Activated CD4-positive, alpha-beta memory T cell treated with anti-CD3 and anti-CD28 coated beads for 36 hours (primary cell): ENCODE measurements at places on chromosomes 12 and 14. TPM values are rescaled to one million over a fixed set of nuclear protein-coding genes. Genes with fewer than 3 reads are reported as not detected.

DNA sequence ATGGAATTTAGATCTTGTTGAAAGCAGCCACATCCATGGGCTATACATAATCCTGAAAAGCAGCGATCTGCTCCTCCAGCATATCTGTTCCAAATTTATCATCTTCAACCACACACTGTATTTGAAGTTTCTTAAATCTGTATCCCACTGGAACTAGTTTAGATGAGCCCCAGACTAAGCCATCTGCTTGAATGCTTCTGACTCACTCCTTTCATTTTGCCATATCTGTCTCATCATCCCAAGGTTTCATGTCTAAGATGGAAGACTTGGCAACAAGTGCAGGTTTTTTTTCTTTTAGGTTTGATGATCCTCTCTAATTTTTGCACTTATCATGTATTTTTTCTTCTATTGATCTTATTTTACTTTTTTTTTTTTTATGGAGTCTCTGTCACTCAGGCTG, 54.4 kb upstream of the TMEM263 start:
- DNase-seq, result no peak
- no peaks in the 10 kb centered on the region for H3K36me3 ChIP-seq
- H3K4me1 ChIP-seq, result no peaks in the 10 kb centered on the region
- no peak overlapping the region for H3K4me3 ChIP-seq
- no peak overlapping the region for H3K27ac ChIP-seq

- no peak for DNase-seq
- H3K27me3 ChIP-seq, result peaks cover 2% of the 10 kb centered on the region
- H3K36me3 ChIP-seq, result no peaks in the 10 kb centered on the region
- H3K4me1 ChIP-seq, result no peaks in the 10 kb centered on the region
Observed at GRCh38 chr12:128259556-128260070, 7.4 kb upstream of the TMEM132C start.

BDKRB1 gene
- not detected for total RNA-seq

GRCh38 chr12:116657921-116658495, 79.9 kb downstream of the SPRING1 start:
- H3K27ac ChIP-seq, result no peak overlapping the region
- peaks cover 21% of the 10 kb centered on the region for H3K27me3 ChIP-seq
- H3K4me3 ChIP-seq, result no peak overlapping the region
- no peaks in the 10 kb centered on the region for H3K4me1 ChIP-seq
- no peaks in the 10 kb centered on the region for H3K36me3 ChIP-seq

DNA sequence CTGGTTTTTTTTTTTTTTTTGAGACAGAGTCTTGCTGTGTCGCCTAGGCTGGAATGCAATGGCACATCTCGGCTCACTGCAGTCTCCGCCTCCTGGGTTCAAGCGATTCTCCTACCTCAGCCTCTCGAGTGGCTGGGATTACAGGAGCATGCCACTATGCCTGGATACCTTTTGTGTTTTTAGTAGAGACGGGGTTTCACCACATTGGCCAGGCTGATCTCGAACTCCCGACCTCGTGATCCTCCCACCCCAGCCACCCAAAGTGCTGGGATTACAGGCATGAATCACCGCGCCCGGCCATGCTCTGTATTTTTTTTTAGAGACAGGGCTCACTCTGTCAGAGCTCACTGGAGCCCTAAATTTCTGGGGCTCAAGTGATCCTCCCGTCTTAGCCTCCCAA, 32.6 kb downstream of the VRTN start:
- no peak overlapping the region for H3K4me3 ChIP-seq
- no peak overlapping the region for H3K27ac ChIP-seq
- no peaks in the 10 kb centered on the region for H3K36me3 ChIP-seq
- no peaks in the 10 kb centered on the region for H3K4me1 ChIP-seq
- no peak for DNase-seq

DNA sequence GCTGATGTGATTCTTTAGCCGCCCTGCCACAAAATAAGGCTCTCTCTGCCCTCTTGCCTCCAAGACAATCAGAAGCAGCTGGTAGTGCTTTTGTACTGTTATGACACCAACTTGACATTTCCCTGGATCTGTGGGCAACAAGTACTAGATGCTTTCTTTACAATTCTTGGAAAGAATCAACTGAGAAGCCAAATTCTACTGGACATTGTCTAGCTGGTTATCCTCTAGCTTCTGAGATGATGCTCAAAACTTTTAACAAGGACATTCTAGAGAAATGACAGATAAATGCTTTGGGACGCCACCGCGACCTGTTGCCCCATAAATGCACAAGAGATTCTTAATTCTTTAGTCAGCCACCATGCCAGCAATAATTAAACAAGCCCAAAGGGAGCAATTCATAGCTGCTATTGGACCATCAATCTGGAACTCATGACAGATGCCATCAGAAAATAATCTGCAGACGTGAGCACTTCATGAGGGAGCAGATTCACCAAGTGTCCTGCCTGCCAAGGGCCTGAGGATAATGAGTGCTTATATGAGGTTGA, 22.8 kb downstream of the FMNL3 start:
- peaks cover 37% of the 10 kb centered on the region for H3K4me1 ChIP-seq
- DNase-seq, result no peak

GRCh38 chr12:54221402-54221984, 32.7 kb upstream of the SMUG1 start:
- H3K27ac ChIP-seq, result no peak overlapping the region
- H3K36me3 ChIP-seq, result no peaks in the 10 kb centered on the region
- H3K4me3 ChIP-seq, result no peak overlapping the region
- H3K27me3 ChIP-seq, result no peaks in the 10 kb centered on the region

GLIPR1L1 gene
- total RNA-seq, result not detected

- DNase-seq, result no peak
- no peak overlapping the region for H3K4me3 ChIP-seq
- peaks cover 5% of the 10 kb centered on the region for H3K4me1 ChIP-seq
- H3K27ac ChIP-seq, result no peak overlapping the region
- H3K27me3 ChIP-seq, result peaks cover 1% of the 10 kb centered on the region
Observed at GRCh38 chr12:267581-268482, 5.2 kb upstream of the SLC6A13 start.
